ENCODE measurements at places on chromosomes 5 and 9. TPM values are rescaled to one million over a fixed set of nuclear protein-coding genes. Genes with fewer than 3 reads are reported as not detected.

- no peak for DNase-seq
These were observed 350.5 kb upstream of the MEF2C start for GRCh38 chr5:89233462-89233861.

Gene LHX3
- total RNA-seq, result not detected

DNA sequence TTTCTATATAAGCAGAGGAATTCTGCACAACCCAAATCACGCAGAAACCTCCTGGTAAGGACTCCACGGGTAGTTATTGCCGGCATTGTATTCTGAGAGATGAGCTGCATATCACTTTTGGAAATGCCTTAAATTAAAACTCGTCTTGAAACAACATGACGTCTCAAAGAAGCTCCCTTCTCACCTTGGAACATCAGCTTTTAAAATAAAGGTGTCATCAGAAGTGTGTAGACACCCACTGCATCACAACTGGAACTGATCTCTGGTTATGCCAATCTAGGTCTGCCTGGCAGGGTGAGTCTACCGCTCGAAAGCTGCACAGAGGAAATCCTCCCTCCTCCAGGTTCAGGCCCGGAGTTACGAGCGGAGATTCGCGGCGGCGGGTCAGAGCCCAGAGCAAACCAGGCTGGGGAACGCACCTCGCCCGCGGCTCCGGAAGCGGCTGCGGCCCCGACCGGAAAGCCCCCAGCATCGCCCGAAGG is 974 bp upstream of the SLC12A2 start:
- no peak for DNase-seq

- no peak for DNase-seq
These were observed 2220.7 kb upstream of the C9orf72 start for GRCh38 chr9:29793970-29794369.

GRCh38 chr5:130289132-130290088 is 385.1 kb downstream of the CHSY3 start:
- no peak for DNase-seq

GRCh38 chr9:86200599-86201162 is 58.8 kb downstream of the C9orf153 start:
- no peak for DNase-seq

- DNase-seq, result no peak
These were observed 12.5 kb downstream of the SMARCA2 start for GRCh38 chr9:2027543-2028160.

DNA sequence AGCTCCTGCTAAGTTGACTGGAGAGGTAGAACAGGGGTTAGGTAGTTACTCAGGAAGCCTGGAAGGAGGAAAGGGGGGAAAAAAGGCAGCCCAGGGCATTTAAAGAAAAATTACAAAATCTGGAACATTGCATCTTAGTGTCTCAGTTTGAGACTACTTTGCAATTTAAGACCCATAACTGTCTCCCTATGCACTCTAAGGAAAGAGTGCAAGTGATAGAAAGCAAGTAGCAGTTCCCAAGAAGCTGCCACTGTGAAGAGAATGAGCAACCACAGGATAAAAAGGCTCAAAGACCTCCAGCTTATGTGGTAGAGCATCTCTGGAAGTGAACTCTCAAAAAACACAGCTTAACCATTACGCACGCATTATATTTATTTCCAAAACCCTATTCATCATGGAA is 141.8 kb downstream of the SLCO4C1 start:
- DNase-seq, result no peak

DNA sequence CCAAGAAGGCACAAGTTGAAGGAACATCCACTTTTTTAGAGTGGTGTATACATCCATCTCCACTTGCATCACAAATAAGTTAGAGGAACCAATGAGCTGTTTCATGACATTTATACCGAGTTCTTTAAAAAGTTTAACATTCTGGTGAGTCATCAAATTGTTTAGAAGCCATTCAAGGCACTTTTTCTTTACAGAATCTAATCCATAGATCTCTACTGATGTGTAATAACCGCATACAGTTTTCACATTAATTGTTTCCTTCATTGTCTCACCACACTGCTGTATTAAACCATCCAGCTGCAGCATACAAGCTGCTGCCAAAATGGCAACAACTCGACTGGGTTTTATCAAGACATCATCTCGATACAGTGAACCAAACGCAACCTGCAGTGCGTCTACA is 744 bp downstream of the GMCL2 start:
- no peak for DNase-seq

Gene ARSI
- 0.38 TPM for total RNA-seq

Gene STXBP1
- total RNA-seq, result 46.6 TPM

GRCh38 chr5:154196281-154196680 is 5.7 kb downstream of the GALNT10 start:
- DNase-seq, result no peak

GRCh38 chr5:73906277-73906676 is 280.3 kb downstream of the ARHGEF28 start:
- no peak for DNase-seq

Gene SLC34A3
- not detected for total RNA-seq

DNA sequence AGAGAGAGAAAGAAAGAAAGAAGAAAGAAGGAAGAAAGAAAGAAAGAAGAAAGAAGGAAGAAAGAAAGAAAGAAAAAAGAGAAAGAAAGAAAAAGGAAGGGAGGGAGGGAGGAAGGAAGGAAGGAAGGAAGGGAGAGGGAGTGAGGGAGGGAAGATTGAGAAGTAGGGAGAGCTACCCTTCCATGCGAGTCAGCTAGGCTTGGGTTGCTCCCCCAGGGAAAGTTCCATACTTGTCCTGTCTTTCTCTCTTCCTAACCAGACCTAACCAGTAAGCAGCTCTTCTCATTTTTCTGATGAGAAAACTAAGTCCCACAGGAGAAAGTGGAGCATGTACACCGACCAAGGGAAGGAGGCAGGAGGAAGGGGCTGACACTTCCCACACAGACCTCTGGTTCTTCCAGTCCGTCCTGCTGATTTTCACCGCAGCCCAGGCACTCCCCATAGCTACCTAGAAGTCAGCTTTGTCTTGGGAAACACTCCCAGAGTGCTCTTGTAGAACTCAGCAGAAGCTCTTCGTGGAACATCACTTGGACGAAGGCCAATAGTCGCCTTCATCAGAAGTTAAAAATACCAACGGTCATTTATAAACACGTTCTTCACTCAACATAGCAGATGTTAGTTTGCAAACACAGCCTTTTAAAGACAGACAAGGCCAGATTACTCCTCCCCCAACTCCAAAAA is 29.0 kb upstream of the ENTREP1 start:
- no peak for DNase-seq

- DNase-seq, result no peak
These were observed 7.0 kb upstream of the NDST1 start for GRCh38 chr5:150500905-150501304.

DNA sequence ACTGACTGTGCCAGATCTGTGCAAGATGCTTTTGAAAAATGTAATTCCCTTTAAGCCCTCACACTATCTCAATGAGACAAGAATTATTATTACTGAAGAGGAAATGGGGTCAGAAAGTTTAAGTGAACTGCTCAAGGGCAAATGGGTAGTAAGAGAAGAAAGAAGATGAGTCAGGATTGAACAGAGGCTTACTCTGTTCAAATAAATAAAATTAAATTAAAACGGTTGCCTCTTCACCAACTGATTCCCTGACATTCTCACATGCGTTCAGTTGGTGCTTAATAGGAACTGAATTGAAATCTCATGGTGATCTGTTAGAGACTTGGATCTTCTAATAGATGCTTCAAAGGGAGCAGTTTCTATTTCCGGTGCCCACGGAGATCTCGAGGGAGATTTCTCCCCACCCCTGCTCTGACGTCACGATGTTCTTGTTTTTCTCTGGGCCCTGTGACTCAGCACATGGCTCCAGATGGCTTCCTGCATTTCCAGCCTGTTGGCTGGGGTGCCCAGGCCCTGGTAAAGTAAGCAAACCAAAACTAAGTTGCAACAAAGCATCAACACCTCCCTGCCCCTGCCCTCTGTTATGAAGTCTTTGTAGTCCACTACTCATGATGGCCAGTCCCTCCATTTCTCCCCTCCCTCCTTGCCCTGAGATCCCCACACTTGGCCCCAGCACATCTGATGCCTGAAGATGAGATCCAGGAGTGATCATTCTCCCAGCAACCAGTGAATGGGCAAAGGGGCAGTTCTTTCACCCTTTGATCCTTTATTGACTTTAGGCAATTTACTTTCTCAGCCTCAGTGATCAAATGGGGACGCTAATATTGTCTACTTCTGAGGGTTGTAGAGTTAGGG is 106.1 kb upstream of the CPEB4 start:
- peak; percentile 92 for DNase-seq

Gene MYO10
- total RNA-seq, result 4.6 TPM

GRCh38 chr5:159156426-159157238 is 52.7 kb downstream of the RNF145 start:
- DNase-seq, result no peak

DNA sequence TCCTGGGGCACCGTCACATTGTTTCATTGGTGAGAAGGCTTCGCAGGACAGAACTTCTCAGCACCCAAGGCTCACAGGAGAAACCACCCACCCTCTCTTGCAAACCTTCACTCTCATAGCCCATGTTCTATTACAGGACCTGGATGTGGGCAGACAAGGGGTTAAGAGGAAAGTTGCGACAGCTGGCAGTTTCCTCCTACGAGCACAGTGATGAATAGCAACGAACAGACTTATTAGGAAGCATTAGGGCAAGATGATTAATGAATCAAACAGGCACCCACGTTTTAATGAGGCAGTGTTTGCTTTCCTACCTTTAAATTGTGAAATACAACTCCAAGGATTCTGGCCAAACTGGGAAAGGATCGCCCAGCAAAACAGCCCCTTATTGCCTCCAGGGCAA is 339.3 kb downstream of the DRD1 start:
- no peak for DNase-seq

Gene PCDHGB4
- total RNA-seq, result 12.5 TPM

Gene LURAP1L
- 2.6 TPM for total RNA-seq

GRCh38 chr9:80552931-80553330 is 981.2 kb downstream of the TLE4 start:
- DNase-seq, result no peak

GRCh38 chr9:136091582-136092352 is 3.3 kb downstream of the NACC2 start:
- DNase-seq, result no peak

DNA sequence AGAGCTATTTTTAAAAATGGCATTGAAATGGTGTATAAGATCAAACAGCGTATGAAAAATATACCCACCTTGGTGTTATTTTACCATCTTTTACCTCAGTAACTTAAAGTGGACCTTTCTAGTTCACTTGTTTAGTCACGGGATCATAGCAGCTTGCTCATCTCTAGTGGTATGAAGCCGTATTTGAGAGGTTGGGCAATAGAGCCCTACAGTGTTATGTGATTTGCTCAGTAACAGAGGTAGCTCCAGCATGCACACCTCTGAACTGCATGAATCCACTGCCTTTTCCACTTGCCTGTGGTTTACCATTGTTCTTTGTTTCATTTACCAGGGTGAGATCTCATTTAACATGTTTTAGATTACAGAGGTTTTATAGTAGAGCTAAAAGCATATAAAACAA is 134.4 kb downstream of the ATG10 start:
- DNase-seq, result no peak

DNA sequence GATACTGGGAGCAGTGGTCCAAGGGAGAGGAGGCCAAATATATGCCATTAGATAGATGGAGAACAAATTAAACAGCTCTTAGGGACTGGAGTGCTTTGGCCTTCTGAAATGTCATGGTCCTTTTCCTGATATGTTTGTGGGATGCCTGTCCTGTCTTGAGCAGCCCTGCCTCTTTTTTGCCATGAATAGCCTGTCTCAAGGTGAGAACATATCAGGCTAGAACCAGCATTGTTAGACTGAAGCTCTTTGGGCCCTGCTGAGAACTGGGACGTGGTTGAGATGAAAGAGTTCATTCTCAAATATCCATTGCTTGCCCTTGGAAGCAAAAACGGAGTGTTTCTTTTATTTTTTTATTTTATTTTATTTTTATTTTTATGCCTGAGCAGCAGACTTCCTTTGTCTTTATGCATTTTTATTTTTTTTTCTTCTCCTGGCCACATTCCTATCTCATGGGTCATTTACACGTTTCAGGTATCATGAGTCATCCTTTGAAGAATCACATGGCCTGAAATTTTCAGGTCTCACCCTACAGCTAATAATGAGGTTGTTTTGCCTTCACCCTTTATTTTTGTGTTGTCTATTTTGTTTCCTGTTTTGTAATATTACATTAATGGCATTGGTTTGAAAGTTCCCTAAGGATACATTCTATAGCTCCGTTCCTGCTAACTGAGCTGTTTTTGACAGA is 371.4 kb downstream of the PSAT1 start:
- no peak for DNase-seq

DNA sequence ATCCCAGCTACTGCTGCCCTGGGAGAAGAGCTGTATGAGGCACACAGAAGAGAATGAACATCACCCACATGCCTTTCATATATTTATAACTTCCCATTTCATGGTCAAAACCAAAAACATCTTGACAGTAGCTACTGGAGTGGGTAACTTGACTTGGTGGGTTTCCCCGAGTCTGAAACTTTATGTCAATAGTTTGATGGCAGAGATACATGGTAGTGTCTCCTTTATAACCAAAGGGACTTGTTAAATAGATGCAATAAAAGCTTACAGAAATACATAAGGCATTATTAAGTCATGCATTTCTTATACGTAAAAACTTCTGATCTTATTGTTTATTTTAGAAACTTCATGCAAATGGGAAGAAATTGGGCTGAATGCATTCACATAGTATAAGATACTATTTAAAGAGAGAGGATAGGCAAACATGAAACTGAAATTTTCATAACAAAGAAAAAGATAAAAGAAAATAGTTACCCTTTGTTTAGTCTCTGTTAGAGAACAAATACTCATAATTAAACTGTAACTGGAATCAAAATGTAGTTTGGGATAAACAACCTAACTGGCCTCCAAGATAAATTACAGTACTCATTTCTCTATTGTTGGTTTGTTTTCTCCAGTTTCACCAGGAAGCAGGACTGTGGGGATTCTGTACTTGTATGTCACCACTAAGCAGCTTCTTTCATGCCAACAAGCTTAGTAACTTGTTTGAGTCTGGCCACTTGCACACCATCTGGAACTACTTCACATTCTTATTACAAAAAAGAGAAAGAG is 459.3 kb upstream of the MEF2C start:
- DNase-seq, result no peak

DNA sequence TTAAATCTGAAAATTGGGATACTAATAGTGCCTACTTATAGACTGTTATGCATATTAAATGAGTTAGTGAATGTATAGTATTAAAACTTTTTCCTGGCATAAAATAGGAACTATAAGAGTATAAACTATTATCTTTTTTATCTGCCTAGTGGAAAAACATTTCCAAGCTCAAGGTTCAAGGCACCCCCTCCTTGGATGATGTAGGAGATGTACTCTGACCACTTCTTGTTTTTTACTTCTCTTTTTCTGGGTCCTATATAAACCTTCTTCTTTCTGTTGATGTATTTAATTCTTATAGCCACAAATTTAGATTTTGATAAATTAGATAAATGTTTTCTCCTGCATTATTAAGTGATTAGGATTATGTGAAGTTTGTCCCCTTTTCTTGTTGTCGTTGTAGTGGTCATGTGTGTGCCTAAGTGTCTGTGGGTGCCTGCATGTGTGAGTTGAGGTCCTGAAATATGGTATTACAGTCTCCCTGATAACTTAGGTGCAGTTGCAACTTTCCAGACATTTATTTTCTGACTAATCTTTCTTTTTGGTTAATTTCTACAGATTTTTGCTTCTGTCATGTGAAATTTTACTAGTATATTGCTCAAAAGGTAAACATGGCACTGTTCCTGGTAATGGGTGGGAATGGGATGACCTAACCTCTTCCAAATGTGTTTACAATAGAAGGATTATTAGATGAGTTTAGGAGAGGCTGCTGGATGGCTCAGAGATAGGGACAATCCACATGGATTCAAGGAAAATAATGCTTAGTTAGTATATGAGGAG is 160.8 kb upstream of the CDKN2B start:
- DNase-seq, result no peak

Gene C5orf52
- total RNA-seq, result not detected

Gene GPR21
- 1.0 TPM for total RNA-seq

GRCh38 chr9:82721593-82721992 is 341.3 kb downstream of the RASEF start:
- DNase-seq, result no peak
